AML-193 (cell line): ENCODE measurements at places on chromosomes 1 and 21.

GRCh38 chr1:195934817-195935553 lies 673.3 kb downstream of the KCNT2 start:
- no peak for DNase-seq

GRCh38 chr1:166570954-166571353 lies 268.3 kb upstream of the POGK start:
- no peak for DNase-seq

GRCh38 chr1:202202500-202203168 lies 9.0 kb downstream of the LGR6 start:
- no peak for DNase-seq

GRCh38 chr1:26728645-26729044 lies 32.8 kb downstream of the ARID1A start:
- no peak for DNase-seq

DNA sequence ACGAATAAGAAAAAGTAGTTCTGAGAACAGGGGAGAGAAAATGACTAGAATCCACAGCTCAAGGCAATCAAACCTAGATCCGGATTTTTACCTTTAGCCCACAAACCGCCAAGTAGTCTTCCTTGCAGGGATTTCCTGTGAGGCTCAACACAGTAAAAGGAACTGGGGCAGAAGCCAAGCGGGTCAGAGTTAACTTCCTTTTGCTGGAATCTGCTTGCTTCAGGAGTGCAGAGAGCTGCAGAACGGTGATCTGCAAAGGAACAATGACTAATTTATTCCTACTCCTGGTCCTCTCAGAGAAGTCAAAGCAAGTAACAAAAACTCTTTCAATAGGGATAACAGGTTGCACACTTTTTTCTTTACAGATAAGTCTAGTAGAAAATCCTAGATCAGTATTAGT lies 53.4 kb downstream of the UBR4 start:
- no peak for DNase-seq

GRCh38 chr1:248388426-248388825 lies 12.9 kb downstream of the OR2T6 start:
- DNase-seq: no peak
